ENCODE measurements at places on chromosomes 16 and 17.

- no peak for DNase-seq
These were observed 195.1 kb downstream of the CCDC182 start for GRCh38 chr17:57550016-57550415.

DNA sequence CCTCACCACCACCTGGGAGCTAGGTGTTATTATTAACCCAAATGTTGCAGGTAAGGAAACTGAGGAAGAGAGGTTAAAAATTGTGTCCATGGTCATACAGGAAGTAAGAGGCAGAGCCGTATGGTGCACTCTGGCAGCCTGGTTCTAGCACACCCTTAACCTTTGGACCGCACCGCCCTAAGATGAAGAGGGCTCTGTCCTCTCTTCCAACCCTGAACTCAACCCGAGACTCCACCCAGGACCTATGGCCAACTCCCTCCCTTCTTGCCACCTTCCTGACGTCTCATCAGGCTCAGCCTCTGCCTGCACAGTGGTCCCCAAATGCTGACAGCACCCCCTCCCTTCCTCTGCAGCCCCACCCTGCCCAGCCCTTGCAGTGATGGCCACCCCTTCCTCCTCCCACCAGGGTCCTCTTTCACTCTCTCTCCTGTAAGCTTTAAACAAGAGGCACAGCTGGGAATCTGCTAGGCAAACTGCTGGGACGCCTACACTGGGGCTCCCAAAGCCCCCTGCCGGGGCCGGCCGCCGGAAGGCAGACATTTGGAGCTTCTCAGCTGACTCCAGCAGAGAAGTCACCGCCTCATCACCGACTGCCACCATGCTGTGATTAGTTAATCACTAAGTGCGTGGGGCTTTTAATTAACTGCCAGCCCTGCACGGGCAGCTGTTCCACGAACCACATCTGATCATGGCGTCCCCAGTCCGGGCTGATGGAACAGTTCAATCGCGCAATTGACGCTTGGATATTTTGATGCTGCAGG, 16.7 kb upstream of the C16orf78 start:
- no peak for DNase-seq

DNA sequence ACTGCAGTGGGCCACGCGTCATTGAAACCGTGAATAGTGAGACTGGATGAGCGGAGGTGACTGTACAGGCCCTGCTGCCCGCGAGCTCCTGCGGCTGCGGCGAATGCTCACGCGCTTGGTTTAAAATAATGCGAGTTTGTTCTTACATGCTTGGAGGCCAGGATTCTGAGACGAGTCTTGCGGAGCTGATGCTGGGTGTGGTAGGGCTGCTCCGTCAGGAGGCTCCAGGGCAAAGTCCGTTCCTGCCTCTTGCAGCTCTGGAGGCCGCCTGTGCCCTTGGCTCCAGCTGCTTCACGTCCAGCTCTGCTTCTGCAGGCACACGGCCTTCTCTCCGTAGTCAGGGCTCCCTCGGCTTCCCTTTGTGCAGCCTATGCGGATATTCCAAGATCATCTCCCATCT, 9.5 kb downstream of the ACSF3 start:
- DNase-seq = no peak

DNA sequence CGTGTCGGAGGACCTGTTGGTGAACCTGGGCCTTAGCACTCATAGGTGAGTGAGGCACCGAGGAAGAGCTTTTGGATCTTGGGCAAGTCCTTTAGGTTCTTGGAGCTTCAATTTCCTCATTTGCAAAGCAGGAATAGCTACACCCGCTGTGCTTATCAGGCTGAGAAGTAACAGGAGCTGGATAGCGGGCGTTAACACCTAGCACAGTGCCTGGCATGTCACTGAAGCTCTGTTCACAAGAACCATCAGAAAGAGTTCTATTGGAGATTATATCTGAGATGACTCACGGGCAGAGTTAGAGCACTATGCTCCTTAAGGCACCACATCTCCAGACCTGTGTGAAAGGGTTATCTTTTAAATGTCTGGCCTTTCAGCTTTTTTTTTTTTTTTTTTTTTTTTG, 12.8 kb downstream of the MEOX1 start:
- DNase-seq = no peak

DNA sequence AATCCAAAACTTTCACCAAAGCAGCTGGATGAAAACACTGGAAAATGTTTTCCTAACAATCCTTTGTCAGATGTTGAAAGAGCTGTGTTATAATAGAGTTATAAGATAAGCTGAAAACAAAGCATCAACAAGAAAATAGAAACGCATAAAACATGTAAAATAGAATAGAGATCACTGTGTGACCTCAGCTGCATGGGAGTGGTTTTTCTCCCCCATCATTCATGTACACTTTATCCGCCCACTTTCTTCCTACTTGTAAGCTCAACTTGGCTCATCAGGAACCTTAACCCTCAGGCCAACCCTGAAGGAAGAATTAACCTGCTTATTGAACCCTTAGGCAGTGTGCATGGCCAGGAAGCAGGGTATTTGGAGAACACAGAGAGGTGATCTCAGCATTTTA, 238.5 kb upstream of the PMFBP1 start:
- DNase-seq = no peak

DNA sequence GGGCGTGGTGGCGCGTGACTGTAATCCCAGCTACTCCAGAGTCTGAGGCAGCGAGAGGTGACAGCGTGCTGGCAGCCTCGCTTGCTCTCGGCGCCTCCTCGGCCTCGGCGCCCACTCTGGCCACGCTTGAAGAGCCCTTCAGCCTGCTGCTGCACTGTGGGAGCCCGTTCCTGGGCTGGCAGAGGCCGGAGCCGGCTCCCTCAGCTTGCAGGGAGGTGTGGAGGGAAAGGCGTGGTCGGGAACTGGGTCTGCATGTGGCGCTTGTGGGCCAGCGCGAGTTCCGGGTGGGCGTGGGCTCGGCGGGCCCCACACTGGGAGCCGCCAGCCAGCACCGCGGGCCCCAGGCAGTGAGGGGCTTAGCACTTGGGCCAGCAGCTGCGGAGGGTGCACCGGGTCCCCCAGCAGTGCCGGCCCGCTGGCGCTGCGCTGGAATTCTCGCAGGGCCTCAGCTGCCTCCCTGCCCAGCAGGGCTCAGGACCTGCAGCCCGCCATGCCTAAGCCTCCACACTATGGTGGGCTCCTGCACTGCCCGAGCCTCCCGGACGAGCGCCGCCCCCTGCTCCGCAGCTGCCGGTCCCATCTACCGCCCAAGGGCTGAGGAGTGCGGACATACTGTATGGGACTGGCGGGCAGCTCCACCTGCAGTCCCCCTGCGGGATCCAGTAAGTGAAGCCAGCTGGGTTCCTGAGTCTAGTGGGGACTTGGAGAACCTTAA, 1093.3 kb upstream of the CDH8 start:
- no peak for DNase-seq
